ENCODE measurements at places on chromosomes 6 and 20.

DNA sequence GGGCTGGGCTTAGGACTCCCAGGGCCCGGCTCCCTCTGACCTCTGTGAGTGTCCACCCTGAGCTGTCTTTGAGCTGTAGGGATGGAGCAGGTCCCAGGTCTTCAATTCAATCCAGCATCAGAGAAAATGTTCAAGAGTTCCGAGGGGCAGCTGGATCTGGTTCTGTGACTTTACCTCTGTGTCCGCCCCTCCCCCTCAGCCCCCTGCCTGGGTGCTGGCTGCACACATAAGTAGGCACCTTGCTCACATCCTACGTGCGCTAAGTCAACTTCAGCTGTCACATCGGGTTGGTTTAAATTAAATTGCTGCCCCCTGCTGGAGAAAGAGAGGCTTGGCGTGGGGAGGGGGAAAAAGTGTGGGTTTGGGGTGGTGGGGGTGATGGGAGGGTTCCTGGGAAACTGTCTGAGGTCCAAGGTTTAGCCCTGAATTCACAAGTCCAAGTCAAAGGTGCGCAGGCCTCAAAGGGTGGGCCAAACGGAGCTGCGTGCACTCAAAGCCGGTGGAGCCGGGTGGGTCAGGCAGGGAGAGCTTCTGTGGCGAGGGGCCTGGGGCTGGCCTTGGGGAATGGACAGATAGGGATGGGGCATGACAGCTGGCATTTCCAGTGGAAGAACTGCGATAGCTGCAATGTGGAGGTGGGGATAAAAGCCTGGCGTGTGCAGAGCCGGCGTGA is 3.0 kb downstream of the WFDC5 start:
- DNase-seq = no peak

DNA sequence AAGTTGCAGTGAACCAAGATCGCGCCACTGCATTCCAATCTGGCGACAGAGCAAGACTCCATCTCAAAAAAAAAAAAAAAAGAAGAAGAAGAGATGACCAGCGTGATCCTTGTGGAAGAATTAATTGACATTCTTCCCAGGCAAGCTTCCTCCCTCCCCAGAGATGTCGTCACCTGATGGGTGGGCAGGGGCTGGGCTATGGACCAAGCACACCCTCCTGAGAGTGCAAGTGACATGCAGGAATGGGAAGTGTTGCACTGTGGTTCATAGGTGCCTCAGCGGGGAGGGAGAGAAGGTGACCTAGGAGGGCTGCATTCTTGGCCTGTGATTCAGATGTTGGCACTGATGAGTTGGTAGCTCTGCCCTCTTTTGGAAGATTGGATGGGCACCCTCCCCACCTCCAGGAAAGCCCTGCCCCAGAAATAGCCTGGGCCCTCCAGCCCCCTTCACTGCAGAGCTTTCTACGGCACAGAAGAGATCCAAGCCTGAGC is 37.8 kb downstream of the TAF8 start:
- no peak for DNase-seq

GRCh38 chr20:6770786-6771100 is 3.3 kb downstream of the BMP2 start:
- DNase-seq = no peak

DNA sequence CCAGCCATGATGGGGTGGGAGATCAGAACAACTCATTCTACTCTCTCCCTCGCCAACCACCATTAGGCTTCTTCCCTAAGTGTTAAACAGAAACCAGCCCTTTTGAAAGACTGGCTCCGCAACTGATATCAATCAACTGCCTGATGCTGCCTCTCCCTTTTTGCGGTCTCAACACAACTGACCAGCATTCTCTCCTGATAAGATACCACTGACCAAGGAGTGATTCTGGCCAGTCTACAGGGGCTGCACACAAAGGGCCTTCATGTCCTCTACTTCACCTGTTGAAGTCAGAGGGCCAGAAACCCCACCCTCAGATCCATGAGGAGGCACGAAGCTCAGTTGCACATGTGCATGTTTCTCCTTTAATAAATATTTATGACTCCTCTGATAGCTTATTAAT is 145.1 kb downstream of the CD24 start:
- no peak for DNase-seq

DNA sequence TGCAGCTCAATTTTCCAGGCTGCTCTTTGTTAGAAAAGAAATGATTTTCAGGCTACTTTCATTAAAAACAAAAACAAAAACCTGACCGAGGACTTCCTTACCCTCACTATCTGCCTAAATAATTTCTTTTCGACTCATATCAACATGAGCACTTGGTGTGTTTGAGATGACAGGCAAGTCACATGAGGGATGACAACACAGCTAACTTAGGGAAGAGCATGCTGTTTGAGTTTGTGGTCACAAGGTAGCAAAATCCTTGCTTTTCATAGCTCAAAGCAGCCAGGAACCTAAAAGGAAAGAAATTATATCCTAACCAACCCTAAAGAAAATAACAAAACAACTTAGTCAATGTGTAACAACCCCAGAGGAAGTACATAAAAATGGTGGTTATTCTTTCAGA is 459.5 kb downstream of the KIF16B start:
- DNase-seq = no peak

GRCh38 chr20:41599699-41600104 is 18.5 kb downstream of the CHD6 start:
- DNase-seq = no peak

Data from activated CD4-positive, CD25-positive, alpha-beta regulatory T cell treated with anti-CD3 and anti-CD28 coated beads, Interleukin-2, amount 50 U/mL, for 72 hours (primary cell).